ENCODE measurements at places on chromosomes 7 and 10.

- DNase-seq: no peak
Measured at GRCh38 chr10:2826675-2827074, 240.7 kb upstream of the PFKP start.

GRCh38 chr7:143510854-143511592 lies 33.4 kb downstream of the TAS2R41 start:
- no peak for DNase-seq

GRCh38 chr7:21084286-21084685 lies 297.6 kb upstream of the SP8 start:
- no peak for DNase-seq

GRCh38 chr10:88179831-88180230 lies 316.4 kb downstream of the PTEN start:
- DNase-seq: no peak

DNA sequence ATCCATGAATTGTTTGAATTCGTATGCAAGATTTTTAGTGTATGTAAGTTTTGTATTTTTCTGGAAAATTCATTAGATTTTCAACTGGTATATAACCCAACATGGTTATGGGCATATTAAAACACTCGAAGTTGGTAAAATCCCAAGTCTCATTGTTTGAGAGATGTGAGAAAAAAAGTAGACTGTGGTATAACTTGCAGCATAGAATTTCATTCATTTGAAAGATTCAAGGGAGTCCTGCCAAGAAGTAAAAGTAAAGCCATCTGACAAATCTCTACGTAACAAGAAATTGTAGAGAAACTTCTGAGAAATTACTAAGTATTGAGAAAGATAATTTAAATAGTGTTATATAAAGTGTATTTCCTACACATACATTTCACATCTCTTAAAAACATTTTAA lies 40.2 kb downstream of the SEMA3E start:
- DNase-seq: no peak

All from T-helper 2 cell (primary cell).